ENCODE measurements at places on chromosomes 7 and 10. TPM values are rescaled to one million over a fixed set of nuclear protein-coding genes. Genes with fewer than 3 reads are reported as not detected.

DNA sequence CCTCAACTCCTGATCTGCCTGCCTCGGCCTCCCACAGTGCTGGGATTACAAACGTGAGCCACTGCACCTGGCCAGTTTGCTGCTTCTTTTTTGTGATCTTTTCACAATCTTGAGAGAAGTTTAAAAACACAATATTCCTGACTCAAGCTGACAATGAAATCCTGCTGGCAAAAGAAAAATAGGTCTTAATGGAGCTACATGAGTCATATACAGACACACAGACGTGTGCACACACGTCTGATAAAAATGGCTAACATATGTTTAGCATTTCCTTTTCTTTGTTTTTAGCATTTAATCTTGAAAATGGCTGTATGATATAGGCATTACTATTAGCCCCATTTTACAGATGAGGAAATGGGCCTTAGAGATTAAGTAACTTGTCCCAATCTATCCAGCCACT lies 29.4 kb upstream of the RAB18 start:
- no peak for DNase-seq

Gene VENTX
- total RNA-seq: 3.2 TPM

GRCh38 chr7:158976468-158976848 lies 120.1 kb downstream of the DYNC2I1 start:
- no peak for DNase-seq

GRCh38 chr7:49635800-49636199 lies 137.6 kb upstream of the VWC2 start:
- DNase-seq: no peak

GRCh38 chr7:77887567-77887966 lies 89.0 kb downstream of the PHTF2 start:
- DNase-seq: no peak

Gene ARHGEF35
- total RNA-seq: 8.2 TPM

Gene AGR2
- total RNA-seq: 55.4 TPM

DNA sequence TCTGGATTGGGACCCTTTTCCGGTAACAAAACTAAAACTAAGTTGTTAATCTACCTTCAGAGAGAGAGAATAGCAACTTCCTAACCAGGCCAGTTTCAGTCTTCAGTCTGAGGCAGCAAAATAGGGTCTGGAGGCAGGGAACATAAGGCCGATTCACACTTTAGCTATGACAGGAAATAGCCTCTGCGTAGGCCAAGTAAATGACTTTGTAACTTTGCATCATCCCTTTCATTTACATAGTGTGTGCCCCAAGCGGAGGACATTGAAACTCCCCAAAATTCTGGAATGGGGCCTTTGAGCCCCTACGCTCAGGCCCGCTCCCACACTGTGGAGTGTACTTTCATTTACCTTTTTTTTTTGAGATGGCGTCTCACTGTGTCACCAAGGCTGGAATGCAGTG lies 1.7 kb upstream of the UPP1 start:
- no peak for DNase-seq

- DNase-seq: no peak
Observed at GRCh38 chr7:145036604-145037405, 201.0 kb upstream of the TPK1 start.

Gene ADGRA1
- 1.0 TPM for total RNA-seq

- DNase-seq: no peak
Observed at GRCh38 chr10:87503401-87503800, 1.3 kb upstream of the MINPP1 start.

- no peak for DNase-seq
Observed at GRCh38 chr7:148155000-148155399, 435.6 kb upstream of the C7orf33 start.

DNA sequence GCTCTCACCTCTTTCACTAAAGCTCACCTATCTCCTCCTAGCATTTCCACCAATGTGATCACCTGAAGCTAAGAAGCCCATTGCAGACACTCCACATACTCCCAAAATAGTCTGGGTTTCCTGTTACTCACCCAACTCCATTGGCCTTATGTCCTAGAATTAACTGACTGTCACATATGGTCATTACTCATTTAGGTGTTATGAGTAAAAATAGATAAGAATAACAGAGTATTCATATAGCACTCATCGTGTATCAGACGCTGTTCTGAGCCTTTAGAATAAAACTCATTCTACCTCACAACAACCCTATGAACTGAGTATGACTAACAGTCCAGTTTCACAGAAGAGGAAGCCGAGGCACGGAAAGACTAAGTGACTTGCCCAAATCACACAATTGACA lies 174.2 kb upstream of the NPVF start:
- DNase-seq: no peak

DNA sequence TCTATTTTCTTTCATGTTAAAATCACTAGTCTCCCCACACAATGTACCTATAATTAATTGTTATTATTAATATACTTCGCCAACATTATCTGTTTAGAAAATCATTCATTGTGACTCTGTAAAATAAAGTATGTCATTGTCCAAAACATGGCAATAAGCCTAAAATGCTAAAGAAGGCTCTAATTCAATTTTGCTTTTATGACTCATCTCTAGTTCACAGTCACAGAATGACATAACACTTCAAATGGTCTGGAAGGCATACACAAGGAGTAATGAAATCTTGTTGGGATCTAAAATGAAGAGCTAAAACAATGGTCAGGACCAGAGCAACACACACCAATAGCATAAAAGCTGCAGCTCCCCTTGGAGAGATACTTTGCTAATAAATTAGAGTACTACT lies 505.8 kb downstream of the GPAM start:
- DNase-seq: no peak

Gene LRCH4
- 389 TPM for total RNA-seq

GRCh38 chr7:69790977-69791724 lies 192.9 kb downstream of the AUTS2 start:
- no peak for DNase-seq

Measured in upper lobe of left lung (tissue), 6 donors.